A549 treated with Mapracorat at 1 μM for 4 hours (cell line): ENCODE measurements at places on chromosomes 2 and 18. TPM values are rescaled to one million over a fixed set of nuclear protein-coding genes. Genes with fewer than 3 reads are reported as not detected.

GAREM2 gene
- 5.6 to 10.1 TPM (median 6.8 TPM) in 5 replicates for total RNA-seq

PDE1A gene
- total RNA-seq = 0.11 to 0.15 TPM (median 0.12 TPM) in 4 of 5 replicates, not detected in the other

RSAD2 gene
- total RNA-seq = 0.20 to 0.66 TPM (median 0.34 TPM) in 5 replicates

WNT6 gene
- total RNA-seq = 0.12 to 0.29 TPM (median 0.19 TPM) in 5 replicates

UGT1A9 gene
- 3.7 to 5.0 TPM (median 4.1 TPM) in 5 replicates for total RNA-seq

TMEM163 gene
- 0.10 to 0.17 TPM (median 0.14 TPM) in 4 of 5 replicates, not detected in the other for total RNA-seq

GPR55 gene
- total RNA-seq = 0.04 TPM in 1 of 5 replicates, not detected in the others

ANKRD62 gene
- not detected in 5 replicates for total RNA-seq

IL1B gene
- 0.13 to 0.17 TPM (median 0.14 TPM) in 4 of 5 replicates, not detected in the other for total RNA-seq

ATP6V1C2 gene
- 0.14 to 0.30 TPM (median 0.22 TPM) in 5 replicates for total RNA-seq

GCG gene
- total RNA-seq = not detected in 5 replicates

SERPINB3 gene
- 0.16 to 0.27 TPM in 2 of 5 replicates, not detected in the others for total RNA-seq

DIS3L2 gene
- total RNA-seq = 10.4 to 14.6 TPM (median 13.3 TPM) in 5 replicates

CYRIA gene
- 0.15 to 0.86 TPM (median 0.28 TPM) in 5 replicates for total RNA-seq

NDC80 gene
- total RNA-seq = 12.5 to 15.4 TPM (median 13.3 TPM) in 5 replicates

SLC14A1 gene
- total RNA-seq = 0.36 TPM in 1 of 5 replicates, not detected in the others

SCN9A gene
- 2.6 to 5.0 TPM (median 4.3 TPM) in 5 replicates for total RNA-seq

OXER1 gene
- not detected in 5 replicates for total RNA-seq
